ENCODE measurements at places on chromosomes 4 and X. TPM values are rescaled to one million over a fixed set of nuclear protein-coding genes. Genes with fewer than 3 reads are reported as not detected.

The MAGEB5 gene
- total RNA-seq: not detected

DNA sequence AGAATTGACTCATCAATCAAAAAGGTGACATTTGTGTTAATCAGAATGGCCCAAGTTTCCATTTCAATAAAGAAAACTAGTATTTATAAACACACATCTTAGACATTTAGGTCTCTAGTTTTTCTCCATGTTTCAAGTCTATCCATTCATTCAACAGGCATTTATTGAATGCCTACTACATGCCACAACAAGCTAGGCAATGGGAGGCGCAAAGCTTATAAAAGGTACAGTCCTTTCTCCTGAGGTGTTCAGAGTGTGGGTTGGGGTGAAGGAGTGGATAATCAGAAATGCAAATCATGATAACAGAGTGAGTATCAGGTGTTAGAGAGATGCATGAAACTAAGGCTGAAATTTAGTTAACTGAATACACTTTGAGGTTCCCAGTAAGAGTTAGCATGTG, 78.0 kb downstream of the HCCS start:
- no peaks in the 10 kb centered on the region for H3K36me3 ChIP-seq
- H3K4me1 ChIP-seq: peaks cover 39% of the 10 kb centered on the region
- no peak for DNase-seq
- peak overlapping the region; percentile 56 for H3K27ac ChIP-seq
- H3K27me3 ChIP-seq: no peaks in the 10 kb centered on the region
- no peak overlapping the region for H3K4me3 ChIP-seq

DNA sequence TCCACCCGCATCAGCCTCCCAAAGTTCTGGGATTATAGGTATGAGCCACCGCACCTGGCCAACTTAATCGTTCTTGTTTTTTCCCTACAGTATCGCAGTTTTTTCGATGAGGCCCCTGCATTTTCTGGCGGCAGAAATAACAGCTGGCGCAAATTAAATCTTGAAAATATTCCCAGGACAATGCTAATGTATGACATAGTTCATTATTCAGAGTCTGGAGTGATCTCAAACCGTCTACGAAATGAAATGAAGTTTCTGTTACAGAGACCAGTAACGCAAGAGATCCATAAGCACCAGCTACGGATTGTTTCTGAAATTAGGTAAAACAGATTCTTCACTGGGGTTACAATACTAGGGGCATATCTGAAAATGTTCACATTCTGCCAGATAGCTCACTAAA, 27.3 kb downstream of the CXorf58 start:
- no peak overlapping the region for H3K4me3 ChIP-seq
- H3K4me1 ChIP-seq: peaks cover 6% of the 10 kb centered on the region
- DNase-seq: no peak
- H3K27ac ChIP-seq: no peak overlapping the region
- H3K36me3 ChIP-seq: no peaks in the 10 kb centered on the region

The PLK4 gene
- total RNA-seq: 6.8 TPM

The CCDC110 gene
- total RNA-seq: not detected

DNA sequence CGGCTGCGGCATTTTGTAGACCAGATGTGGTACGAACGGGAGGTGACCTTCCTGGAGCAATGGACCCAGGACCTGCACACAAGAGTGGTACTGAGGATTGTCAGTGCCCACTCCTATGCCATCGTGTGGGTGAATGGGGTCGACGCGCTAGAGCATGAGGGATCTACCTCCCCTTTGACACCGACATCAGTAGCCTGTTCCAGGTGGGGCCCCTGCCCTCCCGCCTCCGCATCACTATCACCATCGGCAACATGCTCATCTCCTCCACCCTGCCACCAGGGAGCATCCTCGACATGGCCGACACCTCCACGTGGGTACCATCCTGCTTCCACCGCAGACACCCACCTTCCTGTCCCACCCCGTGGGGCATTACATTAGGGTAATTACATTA, 46.2 kb downstream of the SMARCA5 start:
- no peak for DNase-seq
- H3K27ac ChIP-seq: no peak overlapping the region
- H3K36me3 ChIP-seq: peaks cover 5% of the 10 kb centered on the region
- H3K27me3 ChIP-seq: peaks cover 3% of the 10 kb centered on the region

- no peaks in the 10 kb centered on the region for H3K36me3 ChIP-seq
- no peaks in the 10 kb centered on the region for H3K4me1 ChIP-seq
- no peak for DNase-seq
- H3K27me3 ChIP-seq: peaks cover 1% of the 10 kb centered on the region
These were observed 38.5 kb upstream of the POU3F4 start for GRCh38 chrX:83469551-83469950.

The LEF1 gene
- not detected for total RNA-seq

The TSPAN7 gene
- not detected for total RNA-seq

- no peak for DNase-seq
- H3K27ac ChIP-seq: no peak overlapping the region
- H3K27me3 ChIP-seq: no peaks in the 10 kb centered on the region
These were observed 82.3 kb downstream of the FREM3 start for GRCh38 chr4:143617994-143618679.

The SLITRK4 gene
- not detected for total RNA-seq

- DNase-seq: no peak
- no peak overlapping the region for H3K4me3 ChIP-seq
- no peaks in the 10 kb centered on the region for H3K4me1 ChIP-seq
- H3K27me3 ChIP-seq: no peaks in the 10 kb centered on the region
These were observed 393.0 kb downstream of the PPP1R2C start for GRCh38 chrX:42384956-42385355.

The DSPP gene
- total RNA-seq: not detected

DNA sequence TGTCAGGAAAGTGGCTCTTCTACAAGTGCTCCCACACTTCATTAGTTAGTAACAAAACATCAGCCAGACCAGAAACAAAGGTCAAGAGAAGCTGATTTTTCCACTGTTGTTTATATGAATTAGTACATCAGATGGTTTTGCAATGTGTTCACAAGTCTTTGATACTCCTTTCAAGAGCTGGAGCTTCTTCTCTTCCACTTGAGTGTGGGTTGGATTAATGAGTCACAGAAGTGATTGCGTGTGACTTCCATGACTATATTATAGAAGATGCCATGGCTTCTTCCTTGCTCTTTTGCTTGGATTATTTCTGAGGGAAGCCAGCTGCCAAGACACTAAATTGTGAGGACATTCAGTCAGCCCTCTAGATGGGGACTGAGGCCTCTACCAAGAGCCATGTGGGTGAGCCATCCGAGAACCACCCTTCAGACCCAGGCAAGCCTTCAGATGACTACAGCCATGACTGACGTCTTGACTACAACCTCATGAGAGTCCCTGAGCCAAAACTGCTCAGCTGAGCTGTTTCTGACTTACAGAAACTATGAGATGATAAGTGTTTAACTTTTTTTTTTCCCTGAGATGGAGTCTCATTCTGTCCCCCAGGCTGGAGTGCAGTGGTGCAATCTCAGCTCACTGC, 18.1 kb downstream of the SOWAHB start:
- H3K27me3 ChIP-seq: no peaks in the 10 kb centered on the region
- peaks cover 10% of the 10 kb centered on the region for H3K4me1 ChIP-seq
- H3K27ac ChIP-seq: no peak overlapping the region
- H3K36me3 ChIP-seq: no peaks in the 10 kb centered on the region

Data from HFFc6 (cell line).